ENCODE measurements at places on chromosomes 5 and 9. TPM values are rescaled to one million over a fixed set of nuclear protein-coding genes. Genes with fewer than 3 reads are reported as not detected.

DNA sequence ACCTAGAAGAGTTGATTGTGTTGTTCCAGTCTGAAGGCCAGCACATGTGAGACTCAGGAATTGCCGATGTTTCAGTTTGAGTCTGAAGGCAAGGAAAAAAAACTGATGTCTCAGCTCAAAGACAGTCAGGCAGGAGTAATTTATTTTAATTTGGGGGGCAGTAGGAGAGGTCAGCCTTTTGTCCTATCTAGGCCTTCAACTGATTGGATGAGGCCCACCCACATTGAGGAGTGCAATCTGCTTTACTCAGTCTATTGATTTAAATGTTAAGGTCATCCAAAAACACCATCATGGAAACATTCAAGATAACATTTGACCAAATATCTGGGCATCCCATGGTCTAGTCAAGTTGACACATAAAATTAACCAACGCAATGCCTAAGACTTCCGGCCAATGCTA, 288.9 kb downstream of the CDK5RAP2 start:
- DNase-seq: no peak
- H3K4me3 ChIP-seq: no peak overlapping the region
- no peaks in the 10 kb centered on the region for H3K27me3 ChIP-seq

The MYOZ3 gene
- polyA plus RNA-seq: 0.04 TPM

The TMEM252 gene
- not detected for polyA plus RNA-seq

GRCh38 chr9:111599092-111599954, at the start of gene PTGR1:
Gene PTGR1, minus strand, starts transcription at chr9:111599647. Its CDS starts 2,225 bp downstream, at chr9:111597422.
- H3K27ac ChIP-seq: peak within 1 kb of the TSS; percentile 96
- H3K4me1 ChIP-seq: peaks cover 37% of the 10 kb centered on the region
- H3K36me3 ChIP-seq: peaks cover 11% of the 10 kb centered on the region
- H3K4me3 ChIP-seq: peak within 1 kb of the TSS; percentile 95

The LCN15 gene
- not detected for polyA plus RNA-seq

The CER1 gene
- polyA plus RNA-seq: not detected

DNA sequence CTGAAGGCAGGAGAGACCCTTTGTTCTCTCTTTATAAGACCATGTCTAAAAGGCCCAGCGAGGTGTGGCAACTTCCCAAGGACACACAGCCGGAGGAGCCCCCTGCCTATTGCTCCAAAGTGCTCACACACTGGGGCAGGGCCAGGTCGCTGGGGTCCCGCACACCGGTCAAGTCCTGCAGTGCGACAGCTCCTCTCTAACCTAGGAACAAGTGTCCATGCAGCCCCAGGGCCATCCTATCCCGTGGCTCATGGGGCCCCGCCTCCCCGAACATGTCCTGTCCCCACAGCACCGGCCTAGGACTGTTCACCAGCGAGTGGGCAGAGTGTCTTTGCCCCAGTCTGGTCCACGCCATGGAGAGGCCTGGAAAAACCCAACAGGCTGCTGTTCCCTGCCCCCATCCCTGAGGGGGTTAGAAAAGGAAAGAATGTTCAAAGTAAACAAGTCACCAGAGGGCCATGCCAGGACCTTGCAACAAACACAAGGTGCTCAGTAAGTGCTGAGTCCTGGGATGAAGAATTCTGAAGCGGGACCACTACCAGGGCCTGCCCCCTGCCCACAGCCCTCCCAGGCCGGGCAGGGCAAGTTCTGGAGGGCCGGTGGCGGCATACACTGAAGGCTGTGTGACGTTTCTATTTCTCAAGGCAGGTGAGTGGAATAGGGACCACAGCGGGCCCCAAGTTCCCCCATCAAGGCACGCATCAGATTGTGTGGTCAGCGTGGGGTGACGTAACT, 938 bp downstream of the NINJ1 start:
- H3K27me3 ChIP-seq: no peaks in the 10 kb centered on the region
- peak overlapping the region; percentile 95 for H3K27ac ChIP-seq
- H3K4me3 ChIP-seq: peak overlapping the region; percentile 76
- H3K36me3 ChIP-seq: no peaks in the 10 kb centered on the region

DNA sequence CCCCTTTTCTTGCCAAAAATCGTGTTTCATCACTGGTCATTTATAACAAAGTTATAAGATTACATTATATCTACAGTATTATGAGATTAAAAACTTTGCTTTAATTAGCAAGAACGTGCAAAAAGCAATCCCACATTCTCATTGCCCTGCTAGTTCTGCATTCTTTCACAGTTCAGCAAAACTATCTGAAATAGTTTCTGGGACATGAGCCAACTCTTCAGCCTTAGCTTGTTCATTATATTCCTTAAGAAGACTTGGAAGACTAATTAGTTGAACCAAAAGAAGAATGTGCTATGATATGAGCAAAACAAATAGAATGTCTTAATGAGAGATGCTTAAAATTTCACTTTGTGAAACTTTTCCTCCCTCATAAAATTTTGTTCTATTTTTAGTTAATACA, 76.7 kb downstream of the ITGA1 start:
- no peak for DNase-seq
- no peaks in the 10 kb centered on the region for H3K27me3 ChIP-seq
- peaks cover 16% of the 10 kb centered on the region for H3K36me3 ChIP-seq
- no peaks in the 10 kb centered on the region for H3K4me1 ChIP-seq
- no peak overlapping the region for H3K27ac ChIP-seq

The IL13 gene
- polyA plus RNA-seq: not detected

DNA sequence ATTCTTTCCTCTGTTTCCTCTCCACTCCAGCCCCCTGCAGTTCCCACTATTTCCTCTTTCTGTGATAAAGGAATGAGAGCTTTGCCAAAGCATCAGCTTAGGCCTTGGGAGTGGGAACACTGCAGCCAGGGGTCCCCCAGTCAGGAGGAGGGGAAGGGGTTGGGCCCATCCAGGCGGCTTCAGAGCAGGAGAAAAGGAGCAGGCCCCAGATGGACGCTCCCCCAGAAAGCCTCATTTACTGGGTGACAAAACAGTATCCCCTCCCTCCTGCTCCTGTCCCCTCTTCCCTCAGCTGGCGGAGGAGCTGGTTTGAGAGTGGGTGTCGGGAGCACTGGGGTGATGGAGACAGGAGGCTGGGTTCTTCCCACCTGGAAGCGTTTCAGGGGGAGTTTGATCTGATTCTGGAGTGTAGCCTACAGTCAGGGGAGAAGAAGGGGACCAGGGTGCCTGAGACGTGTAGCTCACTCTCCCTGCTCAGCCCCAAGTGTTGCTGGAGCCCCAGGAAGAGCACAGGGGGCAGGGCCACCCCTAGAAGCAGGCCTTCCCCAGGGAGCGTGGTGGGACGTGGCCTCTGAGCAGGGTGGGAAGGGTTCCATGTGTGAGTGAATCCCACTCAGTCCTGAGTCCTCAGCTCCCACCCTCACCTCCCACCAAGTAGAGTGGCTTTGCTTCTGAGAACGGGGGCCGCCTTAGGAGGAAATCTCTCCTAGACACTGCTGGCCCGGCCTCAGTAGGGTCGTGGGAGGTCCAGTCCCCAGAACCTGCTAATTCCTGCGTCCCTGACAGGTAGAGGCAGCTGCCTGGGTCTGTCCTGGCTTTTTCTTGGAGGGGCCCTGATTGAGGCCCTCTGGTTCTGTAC, 173.1 kb downstream of the CACNA1B start:
- no peak overlapping the region for H3K4me3 ChIP-seq
- H3K27me3 ChIP-seq: no peaks in the 10 kb centered on the region
- DNase-seq: peak; percentile 21
- H3K4me1 ChIP-seq: no peaks in the 10 kb centered on the region

The STPG3 gene
- not detected for polyA plus RNA-seq

GRCh38 chr9:109132567-109133021, 12.8 kb upstream of the TMEM245 start:
- no peak overlapping the region for H3K4me3 ChIP-seq
- no peaks in the 10 kb centered on the region for H3K36me3 ChIP-seq

GRCh38 chr5:141743866-141744272, 61.8 kb upstream of the ARAP3 start:
- no peaks in the 10 kb centered on the region for H3K27me3 ChIP-seq
- no peaks in the 10 kb centered on the region for H3K4me1 ChIP-seq

The C5orf58 gene
- polyA plus RNA-seq: not detected

- no peak for DNase-seq
- H3K4me3 ChIP-seq: no peak overlapping the region
Measured at GRCh38 chr5:166046956-166047355, 2244.5 kb upstream of the WWC1 start.

The MAP3K1 gene
- polyA plus RNA-seq: 3.3 TPM

GRCh38 chr9:119375892-119376291, 6.7 kb upstream of the BRINP1 start:
- H3K27me3 ChIP-seq: peaks cover 12% of the 10 kb centered on the region
- H3K27ac ChIP-seq: no peak overlapping the region
- H3K36me3 ChIP-seq: no peaks in the 10 kb centered on the region

GRCh38 chr5:114312658-114313057, 49.2 kb upstream of the KCNN2 start:
- no peaks in the 10 kb centered on the region for H3K4me1 ChIP-seq
- H3K36me3 ChIP-seq: no peaks in the 10 kb centered on the region
- DNase-seq: no peak
- H3K27me3 ChIP-seq: no peaks in the 10 kb centered on the region

- no peaks in the 10 kb centered on the region for H3K4me1 ChIP-seq
- H3K27me3 ChIP-seq: no peaks in the 10 kb centered on the region
- H3K36me3 ChIP-seq: no peaks in the 10 kb centered on the region
- no peak for DNase-seq
- H3K27ac ChIP-seq: no peak overlapping the region
Measured at GRCh38 chr5:15037247-15037908, 165.8 kb upstream of the ANKH start.

DNA sequence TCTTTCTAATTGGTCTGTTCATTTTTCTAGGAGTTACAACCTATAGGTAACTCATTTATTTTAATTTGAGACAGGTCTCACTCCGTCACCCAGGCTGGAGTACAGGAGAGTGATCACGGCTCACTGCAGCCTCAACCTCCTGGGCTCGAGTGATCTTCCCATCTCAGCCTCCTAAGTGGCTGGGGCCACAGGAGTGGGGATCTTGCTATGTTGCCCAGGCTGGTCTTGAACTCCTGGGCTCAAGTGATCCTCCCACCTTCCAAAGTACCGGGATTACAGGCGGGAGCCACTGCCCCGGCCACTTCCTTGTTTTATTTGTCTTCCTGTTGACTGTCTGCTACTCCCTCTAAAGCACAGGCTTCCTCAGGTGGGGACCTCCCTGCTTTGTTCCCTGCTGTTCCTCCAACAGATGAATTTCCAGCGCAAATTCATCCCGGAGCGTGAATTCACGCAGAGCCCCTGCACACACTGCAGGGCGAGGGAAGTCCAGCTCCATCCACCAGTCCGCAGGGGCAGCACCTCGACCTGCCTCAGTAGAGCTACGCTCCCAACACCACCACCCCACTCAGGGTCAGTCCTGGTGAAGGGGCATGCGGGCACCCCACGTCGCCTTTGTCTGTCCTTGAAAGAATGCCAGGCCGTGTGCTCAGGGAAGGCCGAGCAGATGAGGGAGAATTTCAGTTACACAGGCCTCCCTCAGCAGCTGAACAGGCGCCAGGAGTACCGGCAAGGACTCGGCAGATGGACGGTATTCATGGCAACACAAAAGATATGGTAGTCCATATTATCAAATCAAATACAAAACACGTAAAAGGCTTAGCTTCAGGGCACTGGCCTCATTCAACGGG, 6.3 kb downstream of the QSOX2 start:
- no peak overlapping the region for H3K27ac ChIP-seq
- H3K36me3 ChIP-seq: no peaks in the 10 kb centered on the region
- DNase-seq: no peak

- no peak for DNase-seq
- H3K36me3 ChIP-seq: no peaks in the 10 kb centered on the region
- H3K4me3 ChIP-seq: no peak overlapping the region
- no peak overlapping the region for H3K27ac ChIP-seq
- H3K4me1 ChIP-seq: no peaks in the 10 kb centered on the region
- H3K27me3 ChIP-seq: peaks cover 4% of the 10 kb centered on the region
Measured at GRCh38 chr5:2155556-2155955, 272.8 kb upstream of the IRX4 start.

The SELENOP gene
- 1,788 TPM for polyA plus RNA-seq

- H3K36me3 ChIP-seq: no peaks in the 10 kb centered on the region
- no peak overlapping the region for H3K4me3 ChIP-seq
- H3K27ac ChIP-seq: no peak overlapping the region
- no peaks in the 10 kb centered on the region for H3K4me1 ChIP-seq
- H3K27me3 ChIP-seq: no peaks in the 10 kb centered on the region
- DNase-seq: no peak
Measured at GRCh38 chr9:86891886-86892437, 55.3 kb downstream of the GAS1 start.

- H3K36me3 ChIP-seq: no peaks in the 10 kb centered on the region
- no peak overlapping the region for H3K27ac ChIP-seq
- peak overlapping the region; percentile 13 for H3K4me3 ChIP-seq
- peaks cover 3% of the 10 kb centered on the region for H3K4me1 ChIP-seq
Measured at GRCh38 chr5:59810041-59810440, 83.5 kb downstream of the PDE4D start.

The ZNG1A gene
- 46.8 TPM for polyA plus RNA-seq

- peaks cover 5% of the 10 kb centered on the region for H3K36me3 ChIP-seq
- no peaks in the 10 kb centered on the region for H3K27me3 ChIP-seq
- H3K27ac ChIP-seq: peak overlapping the region; percentile 19
- no peak for DNase-seq
- no peak overlapping the region for H3K4me3 ChIP-seq
Measured at GRCh38 chr9:94805585-94805984, 79.1 kb downstream of the AOPEP start.

The DOK3 gene
- 2.9 TPM for polyA plus RNA-seq

- H3K27ac ChIP-seq: no peak overlapping the region
- no peak overlapping the region for H3K4me3 ChIP-seq
- H3K4me1 ChIP-seq: no peaks in the 10 kb centered on the region
- peaks cover 66% of the 10 kb centered on the region for H3K36me3 ChIP-seq
- no peak for DNase-seq
Measured at GRCh38 chr5:134383980-134384697, 12.8 kb downstream of the UBE2B start.
